T-helper 2 cell treated with Interferon-gamma antibody and Interleukin-4, amounts not matched to agents 5 μg/mL and 100 μg/mL, for 36 hours (primary cell): ENCODE measurements at places on chromosomes 13 and 19.

DNA sequence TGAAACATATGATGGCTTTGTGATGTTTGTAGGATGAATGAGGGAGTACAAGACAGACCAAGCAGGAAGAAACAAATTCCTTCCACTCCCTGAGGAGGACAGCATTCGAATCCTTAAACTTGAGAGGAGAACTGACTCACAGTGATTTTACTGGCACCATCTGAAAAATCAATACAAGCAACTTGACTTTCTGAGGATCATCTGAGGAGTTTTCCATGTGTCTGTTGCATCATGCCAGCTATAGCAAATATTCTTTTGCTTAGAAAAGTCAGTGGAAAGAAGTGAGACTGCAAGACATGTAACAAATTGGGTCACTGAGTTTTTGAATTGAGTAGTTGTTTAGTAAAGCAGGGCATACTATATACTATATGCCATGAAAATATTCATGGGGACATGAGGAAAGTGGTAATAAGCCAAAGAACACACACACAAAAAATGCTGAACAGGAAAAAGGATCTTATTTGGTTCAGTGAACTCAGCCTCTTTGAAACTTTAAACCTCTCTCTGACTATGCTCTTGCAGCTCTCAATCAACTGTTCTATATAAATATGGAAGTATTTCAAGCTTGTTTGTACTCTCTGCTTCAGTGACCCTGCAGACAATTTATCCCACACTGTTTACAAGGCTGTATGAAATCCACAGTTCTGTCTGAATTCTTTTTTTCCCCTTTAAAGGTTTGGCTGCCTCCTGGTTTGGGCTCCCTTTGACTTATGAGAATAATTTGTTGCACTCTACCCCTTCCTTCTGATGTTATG is 35.5 kb downstream of the SERTM1 start:
- DNase-seq: no peak

DNA sequence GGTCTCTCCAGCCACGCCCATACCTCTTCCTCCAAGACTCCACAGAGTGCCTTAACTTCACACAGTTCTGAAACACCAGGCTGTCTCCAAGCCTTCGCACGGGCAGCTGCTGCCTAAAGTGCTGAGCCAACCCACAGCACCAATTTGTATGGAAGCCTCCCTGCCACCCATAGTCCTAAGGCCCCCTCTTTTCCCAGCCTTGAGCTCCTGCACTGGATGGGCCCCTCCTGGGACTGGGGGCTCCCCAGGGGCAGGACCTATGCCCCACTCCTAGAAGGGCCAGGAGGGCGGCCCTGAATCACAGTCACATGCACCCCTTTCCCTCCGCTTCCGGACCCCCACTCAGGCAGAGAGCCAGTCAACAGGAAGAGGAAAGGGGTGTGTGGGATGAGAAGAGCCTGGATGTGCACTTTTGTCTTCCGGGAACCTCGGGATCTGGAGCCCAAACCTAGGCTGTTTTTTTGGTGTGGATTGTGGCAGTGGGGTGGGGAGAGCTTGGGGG is 5.1 kb upstream of the FCER2 start:
- no peak for DNase-seq

- DNase-seq: no peak
These were observed 409 bp downstream of the FOSB start for GRCh38 chr19:45468159-45468651.

DNA sequence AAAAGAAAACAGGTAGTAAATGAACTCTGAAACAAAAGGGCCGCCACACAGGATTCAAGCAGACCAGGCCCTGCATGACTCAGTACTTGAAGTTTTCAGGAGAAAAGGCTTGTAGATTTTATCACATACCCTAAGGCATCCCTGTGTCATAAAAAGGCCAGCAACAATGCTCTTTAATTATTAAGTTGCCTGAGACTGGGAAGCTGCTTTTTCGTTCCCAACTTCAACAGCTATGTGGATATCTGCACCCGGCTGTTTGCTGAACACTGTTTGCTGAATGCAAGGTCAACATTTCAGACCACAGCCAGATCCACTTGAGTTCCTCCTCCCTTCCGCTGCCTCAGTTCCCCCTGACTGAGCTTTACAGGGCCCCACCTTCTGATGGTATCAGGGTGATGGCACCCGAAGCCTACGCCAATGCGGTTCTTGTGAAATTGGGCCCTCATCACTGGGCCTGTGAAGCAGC is 6.1 kb upstream of the ECH1 start:
- DNase-seq: no peak

DNA sequence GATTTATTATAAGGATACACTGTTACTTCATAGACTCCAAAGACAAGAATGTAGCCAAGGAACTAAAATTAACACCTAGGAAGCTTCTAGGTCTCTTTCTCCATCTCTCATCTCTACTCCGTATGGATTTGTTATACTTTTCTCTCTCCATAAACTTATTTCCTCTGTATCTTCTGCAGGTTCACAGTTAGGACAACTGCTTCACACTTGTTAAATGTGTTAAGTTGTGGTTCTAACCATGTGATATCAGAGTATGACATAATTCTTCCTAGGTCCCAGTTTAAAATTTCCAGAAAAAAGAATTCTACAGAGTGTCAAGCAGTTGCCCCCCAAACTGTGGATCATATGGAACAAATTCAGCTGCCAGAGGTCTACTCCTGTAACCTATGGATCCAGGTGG is 42.3 kb upstream of the GTF2F2 start:
- no peak for DNase-seq

DNA sequence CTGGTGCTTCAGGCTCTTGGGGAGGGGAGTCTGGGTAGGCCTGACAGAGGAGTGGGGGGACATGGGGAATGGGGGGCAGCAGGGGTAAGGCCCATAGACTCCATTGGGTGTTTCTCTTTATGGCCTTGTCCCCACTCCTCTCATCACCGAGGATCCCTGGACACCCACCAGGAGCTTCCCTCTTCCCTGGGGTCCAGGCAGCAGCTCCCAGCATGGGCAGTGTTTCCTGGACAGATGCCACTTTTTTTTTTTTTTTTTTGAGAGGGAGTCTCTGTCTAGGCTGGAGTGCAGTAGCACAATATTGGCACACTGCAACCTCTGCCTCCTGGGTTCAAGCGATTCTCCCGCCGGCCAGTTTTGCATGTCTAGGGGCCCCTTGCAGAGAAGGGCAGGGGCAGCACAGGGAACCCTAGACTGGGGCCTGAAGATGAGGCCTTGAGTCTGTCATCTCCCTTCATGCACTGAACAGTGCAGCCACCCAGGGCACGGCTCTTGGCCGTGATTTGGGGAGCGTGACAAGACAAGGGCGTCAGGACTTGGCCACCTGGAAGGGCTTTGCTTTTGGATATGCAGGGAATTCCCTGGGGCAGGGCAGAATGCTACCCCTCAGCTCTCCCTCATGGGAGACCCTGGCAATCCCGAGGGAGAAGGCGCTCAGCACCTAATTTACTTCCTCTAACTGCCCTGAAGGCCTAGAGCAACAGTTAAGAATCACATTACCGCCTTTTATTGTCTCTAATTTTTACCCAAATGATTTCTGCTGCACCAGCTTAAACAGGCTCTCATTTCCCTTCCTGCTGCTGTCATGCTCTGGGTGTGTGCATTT is 213.9 kb upstream of the ZNF536 start:
- DNase-seq: no peak

GRCh38 chr19:7926727-7927604 is 1.0 kb upstream of the CTXN1 start:
- DNase-seq: no peak

GRCh38 chr19:44374789-44375188 is 18.3 kb upstream of the ZNF112 start:
- no peak for DNase-seq

GRCh38 chr19:47511128-47511517 is 3.7 kb downstream of the NAPA start:
- DNase-seq: no peak

- no peak for DNase-seq
These were observed 10.2 kb downstream of the PPP2R1A start for GRCh38 chr19:52200044-52200443.

DNA sequence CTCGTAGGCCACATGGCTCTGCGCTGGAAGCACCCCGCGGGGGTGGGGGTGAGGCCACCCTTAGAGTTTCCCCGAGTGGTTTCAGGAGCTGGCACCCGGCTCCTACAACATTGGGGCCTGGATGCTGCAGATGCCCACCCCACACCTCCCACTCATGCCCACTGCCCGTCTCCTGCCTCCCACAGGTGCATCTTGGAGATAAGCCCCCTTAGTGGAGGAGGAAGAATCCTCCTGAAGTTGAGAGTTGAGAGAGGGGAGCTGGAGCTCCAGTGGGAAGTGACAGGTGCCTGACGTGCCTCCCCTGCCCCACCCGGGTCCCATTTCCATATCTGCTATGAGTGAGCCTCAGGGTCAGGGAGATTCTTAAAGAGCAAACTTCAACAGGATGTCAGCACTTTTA is 341.3 kb downstream of the TEX29 start:
- no peak for DNase-seq

GRCh38 chr19:6216996-6217751 is 62.6 kb downstream of the MLLT1 start:
- DNase-seq: no peak

GRCh38 chr13:70541451-70541850 is 433.2 kb upstream of the KLHL1 start:
- DNase-seq: no peak

DNA sequence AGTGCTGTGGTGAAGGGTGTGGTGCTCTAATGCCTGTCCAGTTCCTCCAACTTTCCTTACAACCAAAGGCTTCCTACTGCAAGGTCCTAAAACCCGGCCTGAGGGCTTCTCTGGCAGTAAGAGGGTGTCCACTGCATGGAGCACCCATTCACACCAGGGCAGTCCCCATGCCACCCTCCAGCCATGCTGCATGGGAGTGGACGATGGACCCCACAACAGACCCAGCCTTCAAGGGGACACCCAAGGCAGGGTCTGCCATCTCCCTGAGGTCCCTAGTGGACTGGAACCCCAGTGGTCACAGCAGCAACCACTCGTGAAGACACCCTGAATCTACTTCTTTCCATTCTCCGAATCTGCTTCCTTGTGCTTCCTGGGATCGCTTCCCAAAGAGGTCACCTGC is 117.6 kb upstream of the SOX1 start:
- no peak for DNase-seq

GRCh38 chr19:13181747-13182388 is 31.7 kb downstream of the IER2 start:
- DNase-seq: no peak

- peak; percentile 45 for DNase-seq
These were observed 396 bp downstream of the RTN2 start for GRCh38 chr19:45496349-45496953.

DNA sequence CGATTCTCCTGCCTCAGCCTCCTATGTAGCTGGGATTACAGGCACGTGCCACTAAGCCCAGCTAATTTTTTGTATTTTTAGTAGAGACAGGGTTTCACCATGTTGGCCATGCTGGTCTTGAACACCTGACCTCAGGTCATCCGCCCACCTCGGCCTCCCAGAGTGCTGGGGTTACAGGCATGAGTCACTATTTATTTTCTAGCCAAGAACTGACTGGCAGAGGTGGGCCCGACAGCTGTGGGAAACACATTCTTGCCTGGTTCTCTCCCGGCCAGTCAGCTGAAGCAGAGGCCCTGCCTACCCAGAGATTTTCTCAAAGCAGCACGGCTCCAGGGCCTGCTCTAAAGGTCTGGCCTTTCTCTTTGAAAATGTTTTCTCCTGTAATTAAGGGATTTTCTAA is 108.0 kb downstream of the KCTD15 start:
- DNase-seq: no peak

- no peak for DNase-seq
These were observed 29.8 kb downstream of the DPF1 start for GRCh38 chr19:38194061-38194701.

DNA sequence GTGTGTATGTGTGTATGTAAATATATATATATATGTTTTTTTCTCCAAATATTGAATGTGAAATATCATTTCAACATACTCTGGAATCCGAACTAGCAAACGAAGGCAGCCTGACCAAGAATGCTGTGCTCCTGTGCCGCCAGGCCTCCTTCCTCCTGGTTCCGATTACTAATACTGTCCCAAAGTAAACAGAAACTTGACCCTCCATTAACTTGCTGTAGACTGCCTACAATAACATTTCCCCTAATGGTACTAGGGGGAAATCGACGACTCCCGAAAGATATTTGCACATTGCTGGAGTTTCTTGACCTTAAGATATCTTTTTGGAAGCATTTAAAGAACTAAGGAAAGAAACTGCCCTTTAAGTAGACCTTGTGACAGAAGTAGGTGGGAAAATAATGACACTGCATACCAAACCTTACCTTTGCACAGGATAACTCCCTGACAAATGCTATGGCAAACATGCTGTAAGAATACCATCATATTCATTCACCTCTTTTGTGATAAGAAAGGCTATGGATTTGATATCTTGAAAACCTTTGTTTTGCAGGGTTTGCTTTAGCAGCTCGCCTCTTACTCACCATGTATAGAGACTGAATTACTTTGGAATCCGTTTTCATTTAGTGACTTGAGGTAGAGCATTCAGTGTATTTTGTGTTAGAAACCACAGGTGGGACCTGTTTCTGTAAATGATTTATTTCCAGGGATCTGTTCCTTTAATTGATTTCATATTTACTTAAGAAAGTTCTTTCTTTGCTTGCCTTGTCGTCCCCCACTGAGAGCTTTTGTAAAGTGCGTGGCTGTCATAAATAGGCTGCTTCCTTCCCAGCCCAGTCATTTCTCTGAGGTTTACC is 80.1 kb downstream of the KLF5 start:
- DNase-seq: no peak
